Psoas muscle (tissue), 8 donors: ENCODE measurements at places on chromosomes 7 and 10. TPM values are rescaled to one million over a fixed set of nuclear protein-coding genes. Genes with fewer than 3 reads are reported as not detected.

SUN1 gene
- total RNA-seq = 142 TPM

PNLIPRP3 gene
- not detected for total RNA-seq

DNA sequence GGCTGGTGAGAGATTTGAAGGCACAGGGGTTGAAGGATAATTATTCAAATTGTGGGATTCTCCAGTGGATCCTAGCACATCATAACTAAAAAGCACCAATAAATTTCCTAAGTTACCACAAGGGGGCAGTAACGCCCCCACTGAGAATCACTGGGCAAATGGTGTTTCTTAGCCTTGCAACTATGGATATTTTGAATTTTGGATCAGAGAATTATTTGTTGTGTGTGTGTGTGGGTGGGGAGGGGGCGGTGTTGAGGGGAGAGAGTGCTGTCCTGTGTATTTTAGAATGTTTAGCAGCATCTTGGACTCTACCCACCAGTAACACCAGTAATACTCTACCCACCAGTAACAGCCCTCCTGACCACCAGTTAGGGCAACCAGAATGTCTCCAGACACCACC lies 63.3 kb upstream of the PRKG1 start:
- DNase-seq = no peak

DNA sequence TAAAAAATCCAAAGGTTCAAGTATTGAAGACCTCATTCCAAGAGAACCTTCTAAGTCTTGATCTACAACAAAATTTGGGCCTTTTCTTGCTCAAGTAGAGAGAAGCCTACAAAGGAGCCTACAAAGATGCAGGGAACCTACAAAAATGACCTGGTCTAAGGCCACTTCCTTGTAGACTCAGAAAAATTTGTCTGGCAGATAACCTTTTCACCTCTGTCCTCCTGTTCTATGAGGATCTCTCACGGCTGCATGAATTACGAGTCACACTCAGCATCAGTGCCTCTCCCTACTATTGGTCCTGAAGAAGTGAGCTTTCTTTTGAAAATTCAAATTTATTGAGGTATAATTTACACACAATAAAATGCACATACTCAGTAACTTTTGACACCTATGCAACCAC lies 29.3 kb downstream of the CCNJ start:
- DNase-seq = no peak

GRCh38 chr10:43027331-43027955 lies 49.4 kb upstream of the RET start:
- no peak for DNase-seq
